ENCODE measurements at places on chromosomes 2 and 18.

DNA sequence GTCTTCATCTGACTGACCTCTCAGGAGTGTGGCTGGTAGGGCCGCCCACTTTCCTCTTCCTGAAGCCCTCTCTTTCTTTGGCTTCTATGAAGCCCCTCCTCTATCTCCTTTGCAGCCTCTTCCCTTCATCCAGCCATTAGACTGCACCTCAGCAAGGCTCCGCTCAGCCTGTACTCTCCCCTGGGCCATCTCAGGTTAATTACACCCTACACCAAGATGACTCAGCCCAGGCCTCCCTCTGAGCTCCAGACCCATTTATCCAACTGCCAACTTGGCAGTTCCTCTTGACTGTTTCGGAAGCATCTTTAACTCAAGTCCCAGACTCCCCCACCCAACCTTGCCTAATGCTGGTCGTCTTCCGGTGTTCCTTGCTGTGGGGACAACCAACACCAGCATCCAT lies 5.8 kb upstream of the WNT6 start:
- DNase-seq = no peak

DNA sequence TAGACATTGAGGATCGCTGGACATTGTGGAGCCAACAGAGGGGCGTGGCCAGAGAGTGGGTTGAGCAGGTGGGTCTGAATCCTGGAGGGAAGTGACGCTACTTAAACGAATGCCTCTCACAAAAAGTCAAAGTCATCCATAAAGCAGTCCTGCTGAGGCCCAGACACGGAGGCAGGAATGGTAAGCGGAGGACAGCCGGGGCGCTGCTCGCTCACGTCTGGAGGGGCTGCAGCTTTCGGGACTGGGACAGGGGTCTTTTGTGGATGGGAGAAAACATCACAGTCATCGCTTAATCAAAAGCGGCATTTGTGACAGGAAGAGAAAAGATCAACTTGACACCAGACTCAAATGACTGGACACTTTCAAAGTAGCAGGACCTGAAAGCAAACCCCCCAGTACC lies 88.4 kb downstream of the PTGR3 start:
- no peak for DNase-seq

DNA sequence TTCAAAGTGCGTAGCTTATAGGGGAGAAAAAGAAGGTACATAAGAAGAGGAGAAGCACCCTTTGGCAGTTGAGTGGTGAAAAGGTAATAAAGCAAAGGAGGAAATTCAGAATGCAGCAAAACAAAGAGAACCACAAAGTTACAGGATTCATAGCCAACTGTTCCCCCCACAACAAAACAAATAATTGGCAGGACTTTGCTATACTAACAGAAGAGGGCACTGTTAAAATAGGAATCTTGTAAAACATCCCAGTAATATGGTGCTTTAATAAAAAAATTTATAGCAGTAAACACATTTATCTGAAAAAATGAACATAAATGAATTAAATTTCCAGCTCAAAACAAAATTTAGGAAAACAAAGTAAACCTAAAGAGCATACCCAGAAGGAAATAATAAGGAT lies 42.3 kb downstream of the R3HDM1 start:
- no peak for DNase-seq

GRCh38 chr2:172311921-172312345 lies 115.5 kb upstream of the ITGA6 start:
- no peak for DNase-seq

DNA sequence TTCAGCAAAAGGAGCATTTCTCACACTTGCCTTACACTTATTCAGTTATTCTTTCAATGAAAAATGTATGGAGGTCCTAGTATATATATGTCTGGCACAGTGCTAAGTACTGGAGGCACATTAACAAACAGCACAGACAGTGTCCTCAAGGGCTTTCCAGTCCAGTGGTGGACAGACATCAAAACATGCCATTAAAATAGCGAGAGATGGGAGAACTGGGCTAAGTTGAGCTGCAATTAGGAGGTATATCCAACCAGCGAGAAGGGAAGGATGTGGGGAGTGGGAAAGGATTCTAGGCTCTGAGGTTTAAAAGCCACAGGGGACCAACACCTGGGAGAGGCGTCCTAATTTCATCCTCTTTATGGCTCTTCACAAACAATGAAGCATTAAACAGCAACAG lies 127.5 kb upstream of the TTC39C start:
- DNase-seq = no peak

DNA sequence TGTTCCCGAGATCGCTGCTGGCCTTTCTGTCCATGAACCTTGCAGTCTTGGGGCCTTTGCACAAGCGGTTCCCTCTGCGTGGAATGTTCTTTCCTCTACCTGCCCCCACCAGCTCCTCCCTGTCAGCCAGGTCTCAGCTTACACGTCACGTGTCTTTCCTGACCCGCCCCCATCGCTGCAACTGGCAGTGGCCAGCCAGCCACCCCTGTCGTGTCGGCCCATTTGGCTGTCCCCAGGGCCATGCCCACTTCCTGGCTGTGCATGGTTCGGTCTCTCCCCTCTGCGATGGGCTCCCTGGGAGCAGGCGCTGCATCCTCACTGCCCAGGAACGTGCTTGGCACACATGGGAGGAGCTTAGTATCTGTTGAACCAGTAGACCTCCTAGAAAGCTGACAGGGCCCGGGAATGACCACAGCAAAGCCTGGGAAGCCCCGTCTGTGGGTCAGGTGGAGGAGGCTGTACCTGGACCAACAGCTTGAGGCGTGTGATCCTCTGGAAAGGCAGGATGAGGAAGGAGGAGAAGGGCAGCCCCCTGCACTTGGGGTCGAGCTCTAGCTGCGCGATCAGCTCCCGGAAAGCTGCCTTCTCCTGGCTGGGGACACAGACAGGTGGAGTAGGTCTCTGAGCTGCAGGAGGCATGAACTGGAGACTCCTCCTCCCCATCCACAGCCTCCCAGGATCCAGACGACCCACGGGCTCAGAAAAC lies 21.0 kb downstream of the SNORC start:
- DNase-seq = no peak

- DNase-seq = peak; percentile 20
Measured at GRCh38 chr2:2057125-2057721, 273.9 kb downstream of the MYT1L start.

DNA sequence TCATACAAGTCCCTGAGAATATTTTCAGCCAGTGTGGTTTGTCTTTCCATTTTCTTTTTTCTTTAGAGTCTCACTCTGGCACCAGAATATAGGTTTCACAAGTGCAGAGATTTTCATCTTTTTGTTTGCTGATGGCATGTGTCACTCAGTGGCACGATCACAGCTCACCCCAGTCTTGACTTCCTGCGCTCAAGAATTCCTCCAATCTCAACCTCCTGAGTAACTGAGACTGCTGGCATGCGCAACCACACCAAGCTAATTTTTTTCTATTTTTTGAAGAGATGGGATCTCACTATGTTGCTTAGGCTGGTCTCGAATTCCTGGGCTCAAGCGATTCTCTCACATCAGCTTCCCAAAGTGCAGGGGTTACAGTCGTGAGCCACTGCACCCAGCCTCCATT lies 23.9 kb downstream of the NBEAL1 start:
- DNase-seq = no peak

- no peak for DNase-seq
Measured at GRCh38 chr18:37657493-37657892, 91.9 kb upstream of the CELF4 start.

- DNase-seq = no peak
Measured at GRCh38 chr18:26510337-26510736, 38.0 kb downstream of the KCTD1 start.

DNA sequence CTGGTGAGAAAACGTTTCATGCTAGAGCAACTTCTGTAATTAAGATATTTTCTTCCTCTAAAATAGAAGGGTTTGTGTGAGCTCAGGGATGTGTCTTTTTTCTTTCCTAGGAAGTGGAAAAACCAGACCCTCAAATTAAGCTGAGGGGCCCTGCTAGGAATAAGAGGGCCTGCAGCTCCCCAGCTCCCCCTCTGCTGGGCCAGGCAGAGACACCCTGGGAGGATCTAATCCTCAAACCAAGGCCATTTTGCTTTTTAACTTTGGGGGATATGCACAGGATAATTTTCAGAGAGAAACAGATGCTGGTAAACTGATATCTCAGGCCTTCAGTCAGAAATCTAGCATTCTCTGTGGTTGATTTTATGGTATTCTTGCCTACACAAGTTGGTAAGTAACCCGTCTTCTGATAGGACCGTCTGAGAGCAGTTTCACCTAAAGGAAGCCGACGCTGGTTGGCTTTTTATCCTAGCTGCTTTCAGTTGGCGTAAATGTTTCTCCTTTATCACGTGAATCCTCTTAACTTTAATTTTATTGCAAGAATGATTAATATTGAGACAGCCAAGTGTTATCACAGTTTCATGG lies 34.8 kb downstream of the SNTG2 start:
- DNase-seq = no peak

DNA sequence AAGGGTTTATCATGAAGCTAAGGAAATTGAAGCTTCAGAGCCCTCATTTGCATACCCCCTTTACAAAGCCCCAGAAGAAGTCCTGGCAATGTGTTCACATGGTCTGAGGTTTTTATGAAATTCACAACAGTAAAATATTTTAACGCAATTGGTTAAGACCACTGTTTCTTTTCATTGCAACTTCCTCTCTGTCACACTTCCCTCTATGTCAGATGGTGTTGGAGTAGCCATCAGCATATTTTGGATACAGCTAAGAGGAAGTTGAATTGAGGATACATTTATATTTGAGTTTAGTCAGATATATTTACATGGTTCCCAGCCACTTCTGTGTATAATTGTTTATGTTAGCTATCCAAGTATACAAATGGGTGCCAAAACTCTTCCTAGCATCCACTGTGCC lies 170.0 kb downstream of the TXNL1 start:
- no peak for DNase-seq

DNA sequence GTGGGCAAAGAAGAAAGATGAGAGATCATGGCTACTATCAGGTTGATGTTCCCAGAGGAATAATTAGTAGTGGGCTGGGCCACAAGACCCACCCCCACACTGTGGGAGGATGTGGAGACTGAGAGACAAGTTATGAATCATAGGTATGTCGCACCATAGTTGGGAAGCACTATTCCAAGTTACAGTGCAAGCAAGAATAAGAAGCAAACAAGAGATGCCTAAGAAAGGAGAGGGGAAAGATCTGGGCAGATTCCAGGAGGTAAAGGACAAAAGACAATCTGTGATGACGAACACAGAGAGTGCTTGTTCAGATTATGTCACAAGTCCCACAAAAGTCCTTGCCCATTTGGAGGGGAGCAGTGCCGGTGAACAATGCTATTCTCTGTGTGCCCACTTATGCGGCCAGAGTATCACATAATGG lies 56.6 kb downstream of the FAM228A start:
- DNase-seq = no peak

GRCh38 chr2:9543557-9543956 lies 12.1 kb downstream of the ADAM17 start:
- DNase-seq = no peak

- no peak for DNase-seq
Measured at GRCh38 chr2:73268830-73269685, 15.2 kb downstream of the FBXO41 start.

GRCh38 chr18:74289137-74289536 lies 2.6 kb downstream of the CYB5A start:
- DNase-seq = no peak

- no peak for DNase-seq
Measured at GRCh38 chr2:108069515-108070310, 83.4 kb downstream of the SLC5A7 start.

GRCh38 chr18:63410792-63411191 lies 11.5 kb downstream of the VPS4B start:
- DNase-seq = no peak

DNA sequence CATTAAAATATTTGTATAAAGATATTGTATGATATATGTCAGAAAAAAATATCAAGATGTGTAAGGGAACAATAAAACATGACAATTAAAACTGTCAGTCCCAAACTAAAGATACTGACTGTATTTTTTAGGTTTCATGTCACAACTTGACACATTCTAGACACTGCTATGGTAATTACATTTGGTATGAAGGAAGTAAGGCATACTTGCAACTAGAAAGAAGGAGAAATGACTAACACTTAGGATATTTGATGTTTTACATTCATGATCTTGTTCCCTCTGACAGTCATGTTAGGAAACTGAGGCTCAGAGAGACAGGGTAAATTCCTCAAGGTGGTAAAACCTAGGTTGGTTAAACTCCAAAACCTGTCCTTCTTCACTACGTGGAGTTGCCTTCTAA lies 68.3 kb downstream of the TMEFF2 start:
- no peak for DNase-seq

DNA sequence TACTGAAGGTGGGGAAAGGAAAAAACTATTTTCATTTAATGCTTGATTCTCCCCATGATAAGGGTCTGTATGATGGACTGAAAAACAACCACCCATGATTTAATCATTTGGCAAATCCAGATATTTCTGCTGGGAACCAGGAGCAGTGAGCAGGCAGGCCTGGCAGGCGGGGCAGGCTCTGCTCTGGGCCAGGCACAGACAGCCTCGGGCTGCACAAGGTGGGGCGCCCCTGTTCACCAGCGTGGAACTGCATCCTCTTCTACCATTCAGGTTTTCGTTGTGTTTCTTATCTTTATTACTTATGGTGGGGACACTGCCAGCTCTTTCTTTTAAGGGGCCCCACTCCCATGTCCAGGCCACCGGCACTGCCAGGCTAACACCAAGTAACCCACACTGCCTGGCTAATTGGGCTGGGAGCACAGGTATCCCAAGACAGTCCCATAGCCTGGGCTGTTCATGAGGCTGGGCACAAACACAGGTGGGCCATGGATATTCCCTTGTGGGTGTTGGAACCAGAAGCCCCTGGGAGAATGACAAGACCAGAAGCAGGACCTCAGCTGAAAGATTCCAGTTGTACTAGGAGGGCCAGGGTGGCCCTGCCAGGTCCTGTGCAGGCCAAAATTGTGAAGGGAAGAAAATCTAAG lies 57.1 kb upstream of the RALBP1 start:
- DNase-seq = no peak

Data from NK-92 treated with Interleukin-12 subunit alpha and Interleukin-12 subunit beta, amount 100 ng/mL, for 24 hours (cell line).